Left ventricle myocardium superior (tissue), 1 donor: ENCODE measurements at places on chromosomes 6 and 20.

GRCh38 chr6:15336900-15337560 lies 91.2 kb downstream of the JARID2 start:
- no peak for DNase-seq

- DNase-seq: no peak
These were observed 129.7 kb upstream of the UFL1 start for GRCh38 chr6:96391776-96392360.

- no peak for DNase-seq
These were observed 136.3 kb downstream of the SLC35B3 start for GRCh38 chr6:8299034-8299433.

GRCh38 chr20:3164763-3165410 lies 5.2 kb upstream of the FASTKD5 start:
- no peak for DNase-seq

GRCh38 chr6:13242178-13242577 lies 86.2 kb downstream of the TBC1D7 start:
- no peak for DNase-seq

DNA sequence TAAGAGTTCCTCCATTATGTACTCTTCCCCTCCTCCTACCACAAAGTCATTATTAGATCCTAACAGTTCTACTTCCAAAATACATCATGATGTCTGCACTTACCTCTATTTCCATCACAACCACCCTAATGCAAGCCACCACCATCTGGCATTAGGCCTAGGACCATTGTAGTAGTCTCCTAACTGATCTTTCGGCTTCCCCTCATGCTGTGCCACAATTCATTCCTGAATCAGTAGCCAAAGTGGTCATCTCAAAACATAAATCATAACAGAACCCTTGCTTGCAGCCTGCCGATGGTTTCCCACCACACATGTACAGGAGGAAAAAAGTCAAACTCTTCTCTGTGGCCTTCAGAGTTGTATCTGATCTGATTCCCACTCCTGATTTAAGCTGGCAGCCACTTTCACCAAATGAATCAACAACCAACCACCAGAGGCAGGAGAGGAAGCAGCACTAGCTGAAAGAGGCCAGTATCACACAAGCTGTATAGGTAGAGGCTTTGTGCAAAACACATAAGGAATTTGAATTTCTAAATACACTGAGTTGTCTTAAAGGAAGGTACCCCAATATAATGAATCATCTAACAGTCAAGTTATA lies 26.1 kb downstream of the FAM184A start:
- no peak for DNase-seq

DNA sequence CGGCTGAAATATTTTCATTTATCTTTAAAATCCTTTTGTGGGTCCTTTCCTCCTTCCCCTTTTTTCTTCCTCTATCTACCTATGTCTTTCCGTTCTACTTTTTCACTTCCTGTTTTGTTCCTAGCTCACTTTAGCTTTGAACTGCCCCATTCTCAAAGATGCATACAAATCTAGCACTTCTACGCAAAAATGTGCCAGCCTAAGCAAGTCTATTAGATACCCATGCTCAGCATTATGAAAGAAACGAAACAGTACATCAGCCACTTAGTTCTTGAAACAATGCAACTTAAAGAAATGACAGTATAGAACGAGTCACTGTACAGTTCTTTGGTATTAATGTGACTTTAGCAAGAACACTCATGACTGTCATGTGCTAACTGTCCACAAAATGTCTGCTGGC lies 47.3 kb upstream of the MARCKS start:
- no peak for DNase-seq

DNA sequence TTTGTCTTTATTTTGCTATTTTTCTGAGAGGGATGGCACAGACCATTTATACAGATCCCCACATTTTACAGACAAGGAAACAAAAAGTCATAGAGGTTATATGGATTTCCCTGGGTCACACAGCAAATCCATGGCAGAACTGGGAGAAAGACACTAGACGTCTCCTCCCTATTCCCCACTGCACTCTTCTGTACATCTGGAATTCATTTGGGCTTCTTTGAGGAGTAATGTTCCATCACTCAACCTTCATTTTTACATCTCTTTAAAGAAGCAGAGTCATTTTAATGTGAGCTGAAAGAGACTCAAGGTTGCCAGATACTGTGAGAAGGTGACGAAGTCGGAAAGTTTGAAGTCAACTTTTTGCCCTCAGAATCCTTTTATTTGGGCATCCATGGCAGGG lies 207.3 kb downstream of the OTOR start:
- no peak for DNase-seq

GRCh38 chr6:117956386-117956785 lies 49.3 kb downstream of the SLC35F1 start:
- no peak for DNase-seq

DNA sequence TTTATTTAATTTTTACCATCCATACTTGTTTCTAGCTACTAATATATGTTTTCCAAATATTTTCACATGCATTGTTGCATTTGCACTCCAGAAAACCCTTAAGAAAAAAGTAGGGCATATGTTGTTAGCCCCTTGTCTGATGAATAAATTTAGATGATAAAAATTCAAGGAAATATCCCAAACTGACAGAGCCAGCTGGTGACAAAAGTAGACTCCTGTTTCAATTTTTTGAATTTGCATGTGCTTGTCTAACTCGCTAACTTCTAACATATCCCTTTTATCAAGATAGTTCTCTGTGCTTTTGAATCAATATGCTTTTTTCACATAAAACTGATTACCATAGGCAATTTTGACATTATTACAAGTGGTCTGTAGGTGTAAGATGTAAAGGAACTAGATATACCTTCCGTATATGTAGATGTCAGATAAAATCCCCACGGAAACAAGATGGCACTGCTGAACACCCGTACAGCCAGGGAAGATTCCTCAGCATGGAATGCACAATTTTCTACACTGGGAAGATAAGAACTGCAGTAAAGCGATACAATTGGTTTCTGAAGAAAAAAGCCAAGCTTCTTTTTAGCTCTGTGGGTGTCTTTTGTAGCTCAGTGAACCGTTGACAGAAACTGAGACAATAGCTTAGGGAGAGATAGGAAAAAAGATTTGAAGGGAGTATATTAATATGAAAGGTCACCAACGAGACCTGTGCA lies 437.6 kb upstream of the RNF217 start:
- no peak for DNase-seq

- no peak for DNase-seq
These were observed 389.6 kb upstream of the JAG1 start for GRCh38 chr20:11063444-11063843.

GRCh38 chr20:37200926-37201826 lies 21.8 kb upstream of the MROH8 start:
- DNase-seq: no peak

GRCh38 chr6:53481323-53481722 lies 63.6 kb downstream of the GCLC start:
- DNase-seq: no peak

GRCh38 chr20:24437196-24438082 lies 32.0 kb upstream of the SYNDIG1 start:
- DNase-seq: no peak

- no peak for DNase-seq
These were observed 30.8 kb upstream of the VSTM2L start for GRCh38 chr20:37872161-37872560.

- DNase-seq: no peak
These were observed 127.6 kb downstream of the MAP3K7 start for GRCh38 chr6:90459225-90459758.

DNA sequence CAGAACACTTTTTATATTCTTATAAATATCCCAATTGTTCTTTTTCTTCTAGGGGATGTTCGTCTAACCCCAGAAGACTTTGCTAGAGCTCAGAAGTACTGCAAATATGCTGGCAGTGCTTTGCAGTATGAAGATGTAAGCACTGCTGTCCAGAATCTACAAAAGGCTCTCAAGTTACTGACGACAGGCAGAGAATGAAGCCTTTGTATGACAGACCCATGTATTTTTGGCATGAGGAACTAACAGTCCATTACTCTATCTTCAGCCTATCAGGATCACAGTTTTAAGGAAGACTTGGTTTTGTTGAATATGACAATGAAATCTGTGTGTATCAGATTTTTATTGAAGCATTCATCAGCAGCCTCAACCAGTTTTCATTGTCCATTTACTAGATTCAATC lies 71.4 kb downstream of the VTA1 start:
- no peak for DNase-seq

- DNase-seq: no peak
These were observed 507.5 kb upstream of the MAP3K7 start for GRCh38 chr6:91094341-91094740.

GRCh38 chr6:46808806-46809205 lies 15.6 kb downstream of the MEP1A start:
- DNase-seq: no peak
